ENCODE measurements at places on chromosomes 13 and 19.

DNA sequence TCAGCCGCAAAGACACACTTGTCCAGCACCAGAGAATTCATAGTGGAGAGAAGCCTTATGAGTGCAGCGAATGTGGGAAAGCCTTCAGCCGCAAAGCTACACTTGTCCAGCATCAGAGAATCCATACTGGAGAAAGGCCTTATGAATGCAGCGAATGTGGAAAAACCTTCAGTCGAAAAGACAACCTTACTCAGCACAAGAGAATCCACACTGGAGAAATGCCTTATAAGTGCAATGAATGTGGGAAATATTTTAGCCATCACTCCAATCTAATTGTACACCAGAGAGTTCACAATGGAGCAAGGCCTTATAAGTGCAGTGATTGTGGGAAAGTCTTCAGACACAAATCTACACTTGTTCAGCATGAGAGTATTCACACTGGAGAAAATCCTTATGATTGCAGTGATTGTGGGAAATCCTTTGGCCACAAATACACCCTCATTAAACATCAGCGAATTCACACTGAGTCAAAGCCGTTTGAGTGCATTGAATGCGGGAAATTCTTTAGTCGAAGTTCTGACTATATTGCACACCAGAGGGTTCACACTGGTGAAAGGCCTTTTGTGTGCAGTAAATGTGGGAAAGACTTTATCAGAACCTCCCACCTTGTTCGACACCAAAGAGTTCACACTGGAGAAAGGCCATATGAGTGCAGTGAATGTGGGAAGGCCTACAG lies 6.8 kb downstream of the ZNF134 start:
- DNase-seq: no peak

DNA sequence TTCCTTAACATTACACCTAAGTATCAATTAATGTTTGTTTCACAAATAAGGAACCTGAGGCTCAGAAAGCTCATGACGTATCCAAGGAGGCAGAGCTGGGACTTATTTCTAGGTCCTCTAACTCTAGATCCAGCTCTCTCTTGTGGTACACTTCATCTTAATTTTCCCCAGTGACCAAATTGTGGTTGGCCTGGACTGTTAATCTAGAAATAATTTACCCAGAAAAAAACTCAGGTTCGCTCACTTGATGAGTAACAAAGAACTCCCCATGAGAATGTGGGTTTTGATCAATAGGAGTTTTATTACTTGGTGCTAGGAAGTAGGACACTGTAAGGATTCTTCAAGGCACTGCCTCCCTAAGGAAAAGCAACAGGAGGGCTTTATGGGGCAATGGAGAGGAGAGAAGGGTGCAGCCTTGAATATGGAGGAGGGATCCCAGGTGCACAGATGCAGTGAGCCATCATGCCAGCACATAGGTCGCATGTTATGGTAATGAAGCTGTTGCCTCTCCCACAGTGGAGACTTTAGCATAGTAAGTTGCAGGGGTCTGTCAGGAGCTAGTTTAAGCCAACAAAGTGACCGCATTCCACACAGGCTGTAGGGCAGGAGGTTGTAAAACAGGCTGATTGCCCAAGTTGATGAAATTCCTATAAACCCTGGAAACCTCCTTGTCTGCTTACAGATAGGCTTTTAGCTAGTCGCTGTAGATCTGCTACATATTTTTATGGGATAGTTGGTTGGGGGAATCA lies 14.7 kb downstream of the RAP2A start:
- no peak for DNase-seq

DNA sequence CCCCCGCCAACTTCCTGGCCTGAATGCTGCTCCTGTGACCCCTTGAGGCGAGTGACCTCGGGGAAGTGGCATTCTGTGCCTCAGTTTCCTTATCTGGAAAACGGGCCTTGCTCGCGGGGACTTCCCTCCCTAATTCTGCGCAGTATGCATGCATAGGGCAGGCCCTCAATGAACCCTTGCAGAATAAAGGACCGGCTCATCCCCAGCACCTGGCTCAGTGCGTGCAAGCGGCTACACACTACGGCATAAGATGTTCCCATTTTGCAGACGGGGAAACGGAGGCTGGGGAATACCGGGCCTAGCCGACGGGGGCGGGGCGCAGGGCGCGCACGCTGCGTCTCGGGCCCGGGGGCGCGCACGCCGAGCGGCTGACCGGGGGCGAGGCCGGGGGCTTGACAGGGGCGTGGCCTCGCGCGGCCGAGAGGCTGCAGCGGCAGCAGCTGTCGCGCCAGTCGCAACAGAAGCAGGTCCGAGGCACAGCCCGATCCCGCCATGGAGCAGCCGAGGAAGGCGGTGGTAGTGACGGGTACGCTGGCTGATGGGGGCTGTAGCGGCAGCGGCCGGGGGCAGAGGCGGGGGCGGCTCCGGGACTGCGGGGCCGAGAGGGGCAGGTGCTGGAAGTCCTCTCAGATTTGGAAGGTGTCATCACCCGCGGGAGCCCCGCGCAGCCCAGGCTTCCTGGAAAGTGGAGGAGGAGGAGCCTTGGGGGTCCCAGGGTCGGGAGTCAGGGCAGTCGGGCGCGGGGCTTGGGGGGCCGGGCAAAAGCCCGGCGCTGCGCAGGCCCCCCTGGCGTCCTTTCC lies at the start of gene PGPEP1:
Gene PGPEP1, plus strand, starts transcription at position 409 of the 800 bp plus-strand sequence. Its CDS starts 84 bp downstream, at position 493.
- no peak for DNase-seq

- no peak for DNase-seq
Observed at GRCh38 chr13:109785141-109785891, 1.1 kb downstream of the IRS2 start.

GRCh38 chr19:56156768-56157167 lies 15.7 kb downstream of the ZNF444 start:
- DNase-seq: no peak

DNA sequence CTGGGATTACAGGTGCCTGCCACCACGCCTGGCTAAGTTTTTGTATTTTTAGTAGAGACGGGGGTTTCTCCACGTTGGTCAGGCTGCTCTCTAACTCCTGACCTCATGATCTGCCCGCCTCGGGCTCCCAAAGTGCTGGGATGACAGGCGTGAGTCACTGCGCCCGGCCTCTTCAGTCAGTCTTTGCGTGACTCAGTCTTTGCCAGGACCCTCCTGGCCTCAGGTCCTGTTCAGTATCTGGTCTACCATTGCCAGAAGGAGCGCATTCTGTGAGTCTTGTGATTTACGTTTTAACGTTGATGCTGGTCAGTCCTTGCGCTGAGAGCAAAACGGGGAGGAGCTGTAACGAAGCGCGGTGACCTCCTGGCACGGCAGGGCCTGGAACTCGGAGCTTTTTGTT lies 7.6 kb upstream of the HMG20B start:
- DNase-seq: no peak

GRCh38 chr13:64767054-64767453 lies 2463.1 kb downstream of the PCDH9 start:
- DNase-seq: no peak

- DNase-seq: no peak
Observed at GRCh38 chr13:100442095-100442832, 146.3 kb downstream of the GGACT start.

DNA sequence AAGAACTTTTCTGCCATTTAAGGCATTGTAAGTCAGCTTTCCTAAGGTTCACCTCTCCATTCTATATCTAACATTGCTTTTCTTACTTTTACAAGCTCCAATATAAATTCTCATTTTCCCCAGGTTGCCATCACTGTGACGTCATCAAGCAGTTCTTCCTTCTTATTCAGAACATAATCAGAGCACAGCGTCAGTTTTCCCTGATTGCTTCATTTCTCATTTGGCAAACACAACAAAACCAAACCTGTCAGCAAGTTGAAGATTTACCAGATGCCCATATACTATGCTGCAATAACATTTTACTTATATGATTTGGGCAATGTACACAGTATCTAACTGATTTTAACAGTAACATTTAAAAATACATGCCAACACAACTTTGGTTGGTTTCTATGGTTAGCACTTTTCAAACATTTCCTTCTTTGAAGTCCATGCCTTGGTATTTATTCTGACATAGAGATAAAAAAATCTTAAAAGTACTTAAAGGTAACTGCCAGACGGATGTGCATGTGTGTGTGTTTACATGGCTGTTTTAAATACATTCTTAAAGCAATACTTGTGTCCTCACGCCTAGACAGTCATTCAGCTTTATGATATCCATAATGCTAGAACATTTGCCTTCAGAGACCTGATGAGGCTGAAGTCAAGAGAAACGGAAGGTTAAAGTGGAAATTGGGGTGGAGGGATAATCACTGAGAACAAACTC lies 264.0 kb downstream of the KLF12 start:
- DNase-seq: no peak

GRCh38 chr13:93814658-93815057 lies 588.1 kb downstream of the GPC6 start:
- DNase-seq: no peak

GRCh38 chr19:48490981-48491792 lies 20.4 kb downstream of the LMTK3 start:
- no peak for DNase-seq

All from glomerular endothelial cell (primary cell).